ENCODE measurements at places on chromosomes 5 and 9.
A peak's percentile ranks its signal among the peaks of the same experiment; 100 is the strongest.

DNA sequence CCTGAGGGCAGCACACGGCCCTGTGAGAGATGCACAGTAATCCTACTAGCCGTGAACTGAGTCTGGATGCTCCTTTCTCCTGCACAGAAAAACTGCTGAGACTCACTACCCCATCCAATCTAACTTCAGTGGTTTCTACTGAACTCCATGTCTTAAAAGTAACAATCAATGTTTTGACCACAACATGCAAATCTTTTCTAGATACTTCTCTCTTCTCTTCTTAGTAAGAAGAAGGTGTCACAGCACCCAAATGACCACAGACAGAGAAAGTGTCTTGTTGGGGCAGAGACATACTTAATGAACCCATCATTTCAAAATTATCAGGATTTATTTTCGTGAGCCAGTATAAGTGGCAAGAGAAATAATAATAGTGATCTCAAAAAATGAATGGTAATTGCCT lies 285.8 kb upstream of the MEF2C start:
- H3K36me3 ChIP-seq, result no peaks in the 10 kb centered on the region
- H3K27me3 ChIP-seq, result no peaks in the 10 kb centered on the region
- H3K27ac ChIP-seq, result no peak overlapping the region
- DNase-seq, result no peak
- H3K4me3 ChIP-seq, result no peak overlapping the region
- H3K4me1 ChIP-seq, result no peaks in the 10 kb centered on the region

- peaks cover 4% of the 10 kb centered on the region for H3K4me1 ChIP-seq
- H3K36me3 ChIP-seq, result peaks cover 20% of the 10 kb centered on the region
- no peaks in the 10 kb centered on the region for H3K27me3 ChIP-seq
- peak overlapping the region; percentile 31 for H3K4me3 ChIP-seq
- H3K27ac ChIP-seq, result no peak overlapping the region
These were observed 2.8 kb downstream of the GBGT1 start for GRCh38 chr9:133160742-133161546.

DNA sequence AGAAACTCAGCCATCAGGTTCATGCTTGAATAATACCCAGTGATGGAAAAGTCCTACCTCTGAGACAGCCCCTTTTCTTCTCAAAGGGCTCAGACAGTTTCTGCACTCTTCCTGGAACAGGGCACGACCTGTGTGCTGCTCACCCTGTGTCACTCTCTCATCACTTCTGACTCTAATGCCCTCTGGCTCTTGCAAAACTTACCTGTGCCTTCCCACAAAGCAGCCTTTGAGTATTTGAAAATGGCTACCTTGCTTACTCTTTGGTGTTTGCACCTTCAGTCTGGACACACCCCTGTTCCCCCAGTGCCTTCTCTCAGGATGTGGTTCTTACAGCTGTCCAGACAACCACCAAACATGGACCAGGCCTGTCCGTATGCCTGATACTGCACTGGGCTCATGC lies 171.4 kb downstream of the GRIA1 start:
- DNase-seq, result no peak
- H3K36me3 ChIP-seq, result no peaks in the 10 kb centered on the region

DNA sequence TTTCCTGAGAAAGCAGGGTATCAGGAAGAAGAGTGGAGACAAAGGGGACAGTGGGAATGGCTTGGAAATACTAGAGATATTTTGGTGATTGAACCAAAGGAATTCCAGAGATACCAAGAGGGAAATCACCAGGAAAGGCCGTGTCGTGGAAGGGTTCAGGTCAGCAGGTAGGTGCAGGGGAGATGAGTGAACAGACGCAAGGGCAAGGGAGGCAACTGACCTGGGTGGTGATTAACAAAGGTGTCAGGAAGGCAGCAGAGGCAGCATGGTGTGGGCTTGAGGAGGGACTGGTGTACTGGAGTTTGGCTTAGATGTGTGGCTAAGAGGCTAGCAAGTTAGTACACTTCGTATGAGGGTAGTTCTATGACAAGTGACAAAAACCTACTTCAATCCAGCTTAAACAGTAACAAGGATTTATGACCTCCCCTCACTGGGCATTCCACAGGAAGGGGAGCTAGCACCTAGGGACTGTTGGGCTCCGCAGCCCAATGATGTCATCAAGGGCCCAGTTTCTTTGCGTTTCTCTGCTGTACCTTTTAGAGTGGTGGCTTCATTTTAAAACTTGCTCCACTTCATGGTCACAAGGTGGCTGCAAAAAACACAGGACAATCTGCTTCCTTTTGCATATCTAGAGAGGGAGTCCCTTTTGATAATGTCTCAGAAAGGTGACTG lies 37.0 kb downstream of the INIP start:
- H3K4me1 ChIP-seq, result no peaks in the 10 kb centered on the region
- no peak overlapping the region for H3K4me3 ChIP-seq
- H3K27me3 ChIP-seq, result no peaks in the 10 kb centered on the region
- peaks cover 21% of the 10 kb centered on the region for H3K36me3 ChIP-seq
- no peak for DNase-seq

GRCh38 chr9:104863180-104863883 lies 64.6 kb downstream of the ABCA1 start:
- peak overlapping the region; percentile 1 for H3K27ac ChIP-seq
- peaks cover 7% of the 10 kb centered on the region for H3K36me3 ChIP-seq
- no peaks in the 10 kb centered on the region for H3K27me3 ChIP-seq
- no peak overlapping the region for H3K4me3 ChIP-seq

DNA sequence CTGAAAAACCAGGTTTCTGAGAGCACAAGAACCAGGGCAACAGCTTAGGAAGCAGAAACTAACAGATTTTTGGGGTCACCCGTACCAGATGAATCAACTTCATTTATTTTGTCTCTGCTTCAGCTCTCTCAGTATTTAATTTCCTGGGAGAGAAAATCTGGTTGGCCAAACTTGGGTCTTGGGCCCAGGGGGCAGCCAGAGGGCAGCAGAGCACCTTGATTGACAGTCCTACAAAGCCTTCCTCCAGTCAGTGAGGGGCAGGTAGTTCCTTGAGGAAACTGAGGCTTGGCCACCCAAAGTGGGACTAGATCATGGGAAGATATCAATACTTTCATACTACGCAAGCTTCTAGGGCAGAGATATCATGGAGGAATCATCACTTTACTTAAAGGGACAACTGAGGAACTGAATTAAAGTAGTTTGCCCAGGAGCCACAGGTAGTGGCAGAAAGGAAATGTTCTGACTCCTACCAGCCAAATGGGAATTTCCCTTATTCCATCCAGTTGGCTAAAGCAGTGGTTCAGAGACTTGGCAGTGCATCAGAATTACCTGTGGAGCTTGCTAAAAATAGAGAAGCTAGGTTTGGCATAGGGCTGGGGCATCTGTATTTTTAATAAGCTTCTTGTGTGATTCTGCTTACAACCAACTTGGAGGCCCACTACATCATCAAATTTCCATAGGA lies 21.5 kb upstream of the ARHGAP26 start:
- peaks cover 13% of the 10 kb centered on the region for H3K4me1 ChIP-seq
- H3K27ac ChIP-seq, result no peak overlapping the region
- H3K36me3 ChIP-seq, result no peaks in the 10 kb centered on the region
- H3K27me3 ChIP-seq, result no peaks in the 10 kb centered on the region

- H3K4me1 ChIP-seq, result peaks cover 16% of the 10 kb centered on the region
- H3K27ac ChIP-seq, result peak overlapping the region; percentile 99
- H3K36me3 ChIP-seq, result no peaks in the 10 kb centered on the region
- H3K27me3 ChIP-seq, result no peaks in the 10 kb centered on the region
These were observed 791 bp downstream of the RAPGEF6 start for GRCh38 chr5:131634238-131634637.

DNA sequence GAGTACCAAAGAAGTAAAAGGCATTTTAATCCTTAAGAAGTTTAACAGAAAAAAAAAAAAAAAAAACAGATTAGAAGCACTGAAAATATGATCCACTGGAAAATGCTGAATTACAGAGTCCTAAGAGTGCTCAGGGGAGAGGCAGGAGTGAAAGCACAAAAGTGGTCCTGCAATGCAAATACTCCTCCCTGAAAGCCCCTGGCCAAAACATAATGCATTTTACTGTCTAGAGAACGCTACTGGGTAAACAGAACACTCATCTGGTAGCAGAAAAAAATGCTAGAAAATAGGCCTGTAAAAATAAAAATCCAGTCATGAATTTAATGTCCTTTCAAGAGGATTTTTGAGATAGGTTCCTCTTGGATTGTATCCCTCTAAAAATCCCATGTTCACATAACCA lies 81.9 kb downstream of the ADAMTS12 start:
- no peaks in the 10 kb centered on the region for H3K4me1 ChIP-seq
- no peak overlapping the region for H3K27ac ChIP-seq
- no peak overlapping the region for H3K4me3 ChIP-seq
- no peak for DNase-seq
- H3K27me3 ChIP-seq, result no peaks in the 10 kb centered on the region

DNA sequence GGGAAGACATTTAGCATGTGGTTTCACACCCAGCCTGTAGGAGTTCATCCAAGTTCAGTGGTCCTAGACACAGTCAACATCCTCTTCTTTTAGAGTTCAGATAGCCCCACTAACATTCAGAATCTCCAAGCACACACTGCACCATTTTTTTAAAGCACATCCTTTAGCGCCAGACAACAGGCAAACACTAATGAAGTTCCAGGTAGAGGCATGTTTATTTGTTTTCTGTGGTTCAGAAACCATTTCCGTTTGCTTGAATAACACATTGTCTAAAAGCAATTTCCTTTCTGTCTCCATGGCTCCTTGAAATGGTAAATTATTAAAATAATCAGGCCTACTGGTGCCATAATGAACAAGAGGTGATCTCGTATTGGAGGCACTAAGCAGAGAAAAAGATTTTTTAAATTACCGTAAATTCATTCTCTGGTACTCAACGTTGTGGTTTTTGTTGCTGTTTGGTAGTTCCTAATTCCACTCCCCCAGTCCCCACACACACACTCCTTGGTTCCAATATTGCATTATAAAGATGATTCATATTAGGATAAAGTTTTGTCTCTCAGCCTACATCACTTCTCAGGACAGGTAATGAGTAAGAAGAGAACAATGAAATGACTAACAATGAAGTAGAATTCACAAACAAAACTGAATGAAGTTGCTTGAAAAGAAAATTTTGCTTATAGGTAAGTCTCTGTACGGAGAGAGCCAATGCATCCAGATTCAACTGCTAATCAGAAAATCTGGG lies 153.1 kb downstream of the PCSK1 start:
- no peaks in the 10 kb centered on the region for H3K36me3 ChIP-seq
- no peak overlapping the region for H3K27ac ChIP-seq
- no peak for DNase-seq
- no peak overlapping the region for H3K4me3 ChIP-seq
- H3K27me3 ChIP-seq, result no peaks in the 10 kb centered on the region
- peaks cover 7% of the 10 kb centered on the region for H3K4me1 ChIP-seq

- no peak overlapping the region for H3K27ac ChIP-seq
- no peak for DNase-seq
- H3K4me1 ChIP-seq, result peaks cover 3% of the 10 kb centered on the region
- no peaks in the 10 kb centered on the region for H3K27me3 ChIP-seq
- no peak overlapping the region for H3K4me3 ChIP-seq
These were observed 580.8 kb downstream of the CCDC171 start for GRCh38 chr9:16133556-16134227.

DNA sequence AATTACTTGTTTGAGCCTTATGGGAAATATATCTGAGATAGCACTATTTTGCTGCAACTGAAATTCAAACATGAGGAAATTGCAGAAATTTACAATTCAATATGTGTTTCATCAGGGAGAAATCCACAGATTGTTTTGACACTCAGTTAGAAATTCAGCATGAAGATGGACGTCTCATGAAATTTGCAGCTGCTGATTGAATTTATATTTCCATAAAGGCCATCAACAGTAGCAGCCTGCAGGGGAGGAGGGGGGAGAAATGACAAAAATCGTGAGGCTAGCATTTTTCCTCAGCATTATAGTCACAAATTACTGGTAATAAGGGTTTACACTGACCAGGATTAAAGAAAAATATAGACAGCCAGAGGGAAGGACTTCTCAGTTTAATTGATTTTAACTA lies 81.0 kb downstream of the NDUFAF2 start:
- H3K36me3 ChIP-seq, result no peaks in the 10 kb centered on the region
- no peak for DNase-seq
- no peaks in the 10 kb centered on the region for H3K4me1 ChIP-seq
- H3K27me3 ChIP-seq, result no peaks in the 10 kb centered on the region
- H3K27ac ChIP-seq, result no peak overlapping the region

DNA sequence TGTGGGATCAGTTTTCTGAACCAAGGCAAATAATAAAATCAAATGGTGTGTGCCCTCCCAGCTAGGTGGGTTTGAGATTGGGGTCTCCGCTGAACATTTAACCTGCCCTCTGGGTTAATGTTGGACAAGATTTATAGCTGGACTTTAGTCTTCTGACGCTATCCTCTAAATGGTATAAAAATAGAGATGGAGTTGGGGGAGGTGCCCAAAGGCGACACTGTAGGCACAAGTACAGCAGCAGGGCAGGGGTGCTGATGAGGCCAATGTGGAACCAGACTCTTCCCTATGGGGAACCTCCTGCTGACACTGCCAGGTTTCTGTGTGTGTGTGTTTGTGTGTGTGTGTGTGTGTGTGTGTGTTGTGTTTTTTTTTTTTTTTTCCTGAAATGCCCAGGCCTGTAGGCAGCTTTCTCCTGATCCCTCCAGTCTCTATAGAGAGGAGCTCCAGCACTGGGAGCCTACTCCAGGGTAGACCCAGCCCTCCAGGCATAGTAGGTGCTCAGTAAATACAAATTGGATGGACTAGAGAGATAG lies 37.9 kb downstream of the PCDH1 start:
- H3K4me1 ChIP-seq, result peaks cover 39% of the 10 kb centered on the region
- peaks cover 9% of the 10 kb centered on the region for H3K27me3 ChIP-seq
- H3K36me3 ChIP-seq, result no peaks in the 10 kb centered on the region
- no peak overlapping the region for H3K27ac ChIP-seq

DNA sequence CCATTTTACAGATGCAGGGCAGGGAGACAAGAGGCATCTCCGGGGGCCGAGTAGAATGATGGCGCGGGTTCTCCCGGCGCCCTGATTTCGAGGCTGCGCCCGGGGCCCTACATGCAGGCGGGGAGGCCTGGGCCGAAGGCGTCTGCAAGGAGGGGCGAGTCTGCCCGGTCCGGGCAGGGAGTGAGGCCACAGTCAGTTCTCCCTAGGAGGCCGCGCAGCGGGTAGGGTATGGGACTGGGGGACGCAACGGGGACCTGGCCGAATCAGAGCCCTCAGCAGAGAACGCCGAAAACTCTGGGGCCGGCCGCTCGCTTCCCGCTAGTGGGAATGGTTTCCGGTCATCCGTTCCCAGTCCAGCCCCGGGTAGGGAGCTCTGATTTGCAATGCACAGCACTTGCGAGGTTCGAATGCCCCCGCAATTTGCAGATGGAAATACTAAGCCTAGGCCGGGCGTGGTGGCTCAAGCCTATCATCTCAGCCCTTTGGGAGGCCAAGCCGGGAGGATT lies 6.4 kb downstream of the TLX3 start:
- H3K4me1 ChIP-seq, result peaks cover 18% of the 10 kb centered on the region
- H3K27ac ChIP-seq, result no peak overlapping the region
- no peaks in the 10 kb centered on the region for H3K36me3 ChIP-seq
- H3K27me3 ChIP-seq, result peaks cover 94% of the 10 kb centered on the region
- DNase-seq, result peak; percentile 43

- no peak overlapping the region for H3K27ac ChIP-seq
- H3K4me3 ChIP-seq, result no peak overlapping the region
- no peaks in the 10 kb centered on the region for H3K36me3 ChIP-seq
- no peaks in the 10 kb centered on the region for H3K27me3 ChIP-seq
- H3K4me1 ChIP-seq, result peaks cover 4% of the 10 kb centered on the region
These were observed 474.2 kb upstream of the FTMT start for GRCh38 chr5:121377461-121377860.
